Stimulated activated CD4-positive, alpha-beta T cell treated with anti-CD3 and anti-CD28 coated beads, Interleukin-1b, Interleukin-23, amount 100 ng/mL, for 1 hour (primary cell): ENCODE measurements at places on chromosomes 16 and 17.

GRCh38 chr16:1785846-1786170, 3.0 kb downstream of the NUBP2 start:
- no peak for DNase-seq

DNA sequence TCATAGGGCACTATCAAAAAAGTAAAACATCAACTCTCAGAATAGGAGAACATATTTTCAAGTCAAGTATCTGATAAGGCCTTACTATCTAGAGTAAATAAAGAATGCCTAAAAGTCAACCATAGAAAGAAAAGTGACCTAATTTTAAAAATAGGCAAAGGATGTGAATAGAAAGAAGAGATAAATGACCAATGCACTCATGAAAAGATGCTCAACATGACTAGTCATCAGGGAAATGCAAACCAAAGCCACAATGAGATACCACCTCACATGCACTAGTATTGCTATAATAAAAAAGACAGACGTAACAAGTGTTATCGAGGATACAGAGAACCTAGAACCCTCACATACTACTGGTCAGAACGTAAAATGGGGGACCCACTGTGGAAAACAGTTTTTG, 90.8 kb downstream of the DYNLRB2 start:
- DNase-seq, result no peak

GRCh38 chr16:35425270-35425669, 1965.9 kb downstream of the TP53TG3F start:
- DNase-seq, result no peak

- no peak for DNase-seq
These were observed 22.3 kb downstream of the UNC45B start for GRCh38 chr17:35169835-35170363.

GRCh38 chr16:70390774-70391173, 44.1 kb downstream of the DDX19A start:
- DNase-seq, result no peak

DNA sequence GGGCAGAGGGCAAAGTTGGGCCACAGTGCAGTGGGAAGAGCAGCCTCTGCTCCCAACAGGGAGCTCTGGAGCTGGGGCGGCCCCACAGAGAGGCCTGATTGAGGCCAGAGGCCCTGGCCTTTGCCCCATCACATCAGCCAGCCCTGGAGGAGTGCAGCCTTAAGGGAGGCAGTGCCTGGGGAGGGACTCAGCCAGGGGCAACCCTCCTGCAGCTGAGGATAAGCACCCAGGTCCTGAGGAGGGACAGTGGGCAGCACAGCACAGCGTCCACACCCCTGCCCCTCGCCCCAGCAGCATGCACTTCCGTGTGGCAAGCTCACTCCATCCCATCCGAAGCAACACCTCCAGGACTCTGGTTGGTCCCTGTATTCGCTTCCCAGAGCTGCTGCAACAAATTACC, 61.9 kb upstream of the CBX4 start:
- DNase-seq, result no peak

GRCh38 chr17:2067608-2068024, 12.7 kb downstream of the HIC1 start:
- DNase-seq, result no peak

- DNase-seq, result no peak
These were observed 162.0 kb downstream of the SDK2 start for GRCh38 chr17:73482251-73482716.

GRCh38 chr16:66039793-66040192, 326.7 kb upstream of the CDH5 start:
- no peak for DNase-seq

DNA sequence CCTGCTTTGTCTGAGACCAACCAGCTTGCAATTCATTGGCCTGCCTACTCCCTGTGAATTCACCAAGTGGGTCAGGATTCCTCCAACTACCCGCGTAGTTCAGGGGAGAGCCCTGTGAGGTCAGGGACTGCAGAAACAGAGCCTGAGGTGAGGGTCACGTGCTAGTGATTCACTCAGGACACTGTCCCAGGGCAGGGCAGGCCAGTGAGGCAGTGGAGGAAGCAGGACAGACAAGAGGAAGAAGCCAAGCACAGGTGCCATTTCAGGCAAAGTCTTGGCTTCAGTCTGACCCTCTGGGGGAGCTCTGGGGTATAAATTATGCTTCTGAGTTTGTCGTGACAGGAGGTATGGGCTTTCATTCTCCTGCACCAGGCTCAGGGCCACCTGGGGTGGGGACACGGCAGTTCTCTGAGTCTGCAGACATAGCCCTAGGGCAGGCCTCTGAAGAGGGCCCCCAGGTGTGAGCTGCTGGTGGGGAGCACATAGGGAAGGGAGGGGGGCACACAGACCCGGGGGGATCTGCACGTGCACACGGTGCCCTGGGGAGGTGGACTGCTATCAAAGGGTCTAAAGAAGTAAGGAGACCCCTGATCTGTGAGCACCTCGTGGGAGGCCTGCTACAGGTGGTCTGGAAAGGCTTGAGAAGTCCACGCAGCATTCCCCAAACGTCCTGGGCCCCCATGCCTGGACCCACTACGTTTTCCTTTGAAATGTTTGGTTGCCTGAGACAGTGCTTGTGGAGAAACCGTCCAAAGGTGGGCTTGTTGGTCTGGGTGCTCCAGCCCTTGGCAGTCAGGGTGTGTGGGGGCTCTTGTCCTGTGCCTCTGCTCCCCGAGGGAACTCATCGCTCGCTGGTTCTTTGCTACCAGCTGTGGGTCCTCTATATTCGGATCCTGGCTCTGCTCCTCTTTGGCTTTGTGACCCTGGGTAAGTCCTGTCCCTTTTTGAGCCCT, 46.4 kb downstream of the NKD1 start:
- DNase-seq, result no peak

GRCh38 chr16:75100603-75100990, 16.0 kb downstream of the LDHD start:
- DNase-seq, result no peak

DNA sequence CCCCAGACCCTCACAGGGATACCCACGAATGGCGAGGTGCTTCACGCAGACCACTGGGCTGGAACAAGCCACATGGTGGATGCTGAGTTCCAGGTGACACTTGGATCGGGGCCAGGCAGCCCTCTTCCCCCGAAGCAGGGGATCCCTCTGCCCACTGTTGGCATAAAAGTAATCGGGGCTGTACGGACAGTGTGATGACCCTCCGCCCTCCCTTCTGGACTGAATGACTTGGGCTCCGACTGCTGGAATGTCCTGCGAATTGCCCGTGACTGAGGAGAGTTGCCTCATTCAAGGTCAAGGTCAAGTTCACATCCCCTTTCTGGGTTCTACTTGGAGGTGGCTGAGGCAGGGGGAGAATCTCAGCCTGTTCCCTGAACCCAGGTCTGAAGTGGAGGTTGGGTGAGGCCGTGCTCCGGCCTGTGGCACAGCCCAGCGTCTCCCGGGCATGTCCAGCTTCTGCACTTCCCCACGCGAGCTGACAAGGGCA, 28.5 kb upstream of the CREBBP start:
- no peak for DNase-seq

DNA sequence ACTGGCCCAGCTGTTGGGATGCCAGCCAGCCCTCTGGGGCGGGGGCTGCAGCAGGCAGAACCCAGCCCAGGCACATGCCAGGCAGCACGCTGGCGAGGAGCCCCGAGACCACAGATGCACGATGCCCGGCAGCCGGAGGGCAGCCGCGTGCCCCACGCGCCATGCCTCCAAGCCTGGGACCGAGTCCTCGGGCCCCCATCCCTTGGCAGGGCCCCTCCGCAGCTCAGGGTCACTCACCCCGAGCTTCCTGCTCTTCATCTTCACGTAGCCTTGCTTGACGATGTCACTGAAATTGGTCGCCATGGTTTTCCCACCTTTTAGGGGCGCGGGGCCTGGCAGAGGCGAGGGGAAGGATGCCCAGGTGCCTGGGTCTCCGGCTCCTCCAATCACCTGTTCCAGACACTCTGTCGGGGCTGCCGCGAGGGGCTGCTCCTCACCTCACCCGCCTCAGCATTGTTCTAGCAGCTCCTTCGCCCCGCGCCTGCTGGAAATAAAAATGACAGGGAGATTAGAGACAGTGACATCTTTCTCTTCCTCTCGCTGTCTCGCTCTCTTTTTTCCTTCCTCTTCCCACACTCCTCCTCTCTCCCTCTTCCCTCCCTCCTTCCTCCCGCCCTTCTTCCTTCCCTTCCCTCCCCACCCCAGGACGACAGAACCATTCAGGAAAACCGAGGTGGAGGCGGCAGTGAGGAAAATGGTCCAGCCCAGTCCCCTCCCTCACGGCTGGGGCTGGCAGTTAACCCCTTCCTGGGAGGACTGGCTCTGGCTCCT, 6.9 kb downstream of the DOK4 start:
- DNase-seq, result no peak

DNA sequence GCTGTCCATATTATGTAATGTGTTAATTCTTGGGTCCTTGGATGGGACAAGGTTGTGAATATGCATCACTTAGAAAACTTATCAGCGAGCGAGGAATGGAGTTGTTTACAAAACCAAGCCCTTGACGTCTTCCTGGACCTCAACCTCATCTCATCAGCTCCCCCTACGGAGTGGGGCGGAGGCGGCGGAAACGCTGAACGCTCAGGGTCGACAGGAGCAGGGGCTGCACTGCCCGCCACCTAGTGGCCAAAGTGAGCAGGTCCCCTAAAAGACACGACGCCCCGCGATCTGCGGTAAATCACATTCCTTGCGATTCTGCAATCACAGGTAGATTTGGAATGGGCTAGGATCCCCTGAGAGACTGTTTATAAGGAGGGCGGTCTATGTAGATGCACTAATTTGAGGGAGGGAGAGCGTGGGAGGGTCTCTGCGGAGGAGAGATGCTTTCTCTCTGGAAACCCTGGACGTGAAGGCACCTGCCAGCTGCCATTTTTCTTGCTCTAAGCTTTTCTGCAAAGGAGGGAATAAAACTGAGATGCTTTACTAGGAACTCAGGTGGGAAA, 5.4 kb upstream of the ICAM2 start:
- peak; percentile 63 for DNase-seq

DNA sequence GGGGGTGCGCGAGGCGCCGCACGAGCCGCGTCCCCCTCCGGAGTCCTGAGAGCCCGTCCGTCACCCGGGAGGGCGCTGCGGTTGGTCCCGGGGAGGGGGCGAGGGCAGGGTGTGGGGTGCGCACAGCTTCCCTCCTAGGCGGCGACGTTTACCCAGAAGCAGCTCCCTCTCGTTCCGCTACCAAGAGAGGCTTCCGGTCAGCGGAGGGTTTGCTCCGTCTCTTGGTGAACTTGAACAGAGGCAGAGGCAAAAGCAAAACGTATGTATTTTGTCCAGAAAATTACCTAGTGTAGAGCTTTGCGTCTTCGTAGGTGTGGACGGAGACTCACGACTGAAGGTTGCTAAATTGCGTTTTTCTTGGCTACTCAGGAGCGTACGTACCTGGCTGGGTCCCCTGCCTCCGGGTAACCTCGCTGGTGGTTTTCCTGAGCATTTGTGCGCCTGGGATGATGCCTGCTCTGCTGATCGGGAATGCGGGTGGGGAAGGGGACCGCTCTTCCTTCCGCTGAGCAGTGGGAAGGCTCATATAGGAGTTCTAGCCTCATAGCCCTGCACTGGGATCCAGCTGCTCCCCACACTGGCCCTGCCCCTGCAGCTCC, 833 bp downstream of the WSCD1 start:
- no peak for DNase-seq

DNA sequence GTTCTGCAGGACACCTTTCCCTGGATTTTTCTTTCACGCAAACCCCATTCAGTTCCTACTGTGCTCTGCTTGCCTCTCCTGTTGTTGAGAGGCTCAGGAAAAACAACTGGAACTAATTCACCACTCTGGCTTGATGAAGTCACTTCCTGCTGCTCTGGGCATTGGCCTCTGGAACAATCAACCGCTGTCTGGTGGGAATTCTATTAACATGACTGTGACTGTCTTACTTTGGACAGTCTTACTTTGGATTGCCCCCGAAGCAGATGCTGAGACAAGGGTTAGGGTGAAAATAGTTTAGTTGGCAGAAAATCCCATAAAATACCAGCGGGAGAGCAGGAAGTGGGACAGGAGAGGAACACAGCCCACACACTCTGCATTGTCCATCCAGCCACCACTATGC, 90.0 kb upstream of the HSBP1 start:
- no peak for DNase-seq
